ENCODE measurements at places on chromosomes 2 and 18.
A peak's percentile ranks its signal among the peaks of the same experiment; 100 is the strongest.

- no peak for DNase-seq
Observed at GRCh38 chr2:8662239-8662879, 19.5 kb upstream of the ID2 start.

- DNase-seq = peak; percentile 47
Observed at GRCh38 chr18:14978962-14979535, 231.1 kb downstream of the ANKRD30B start.

GRCh38 chr2:231412618-231412963 is 17.1 kb downstream of the B3GNT7 start:
- DNase-seq = no peak

DNA sequence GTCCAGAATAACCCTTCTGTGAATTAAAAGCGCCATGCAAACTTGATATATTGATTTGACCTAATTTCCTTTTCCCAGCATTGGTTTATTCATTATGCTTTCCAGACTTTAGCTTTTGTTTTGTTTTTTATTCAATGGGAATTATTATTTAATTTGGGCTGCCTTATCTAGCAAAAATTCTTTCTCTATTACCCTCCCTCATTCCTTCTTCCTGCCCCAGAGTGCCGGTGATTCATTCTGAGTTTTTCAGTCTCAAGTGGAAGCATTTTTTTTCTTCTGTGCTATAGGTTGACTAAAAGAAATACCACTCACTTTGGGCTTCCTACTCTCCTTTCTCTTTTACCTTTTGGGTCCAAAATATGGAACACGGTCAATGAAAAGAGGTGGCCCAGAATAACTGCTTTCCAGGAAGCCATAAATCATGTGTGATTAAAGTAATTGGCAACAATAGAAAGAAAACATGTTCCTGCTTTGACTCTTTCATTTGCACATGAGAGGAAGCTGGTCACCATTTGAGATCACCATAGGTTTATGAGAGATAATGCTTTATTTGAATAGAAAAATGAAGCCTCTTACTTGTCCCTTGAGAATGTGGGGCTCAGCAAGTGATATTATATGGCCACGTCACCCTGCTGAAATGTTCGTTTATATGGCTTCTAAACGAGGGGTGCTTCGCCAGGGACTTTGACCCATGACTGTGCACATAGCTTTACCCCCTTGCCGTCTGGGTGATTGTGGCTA is 422.8 kb upstream of the ZEB2 start:
- no peak for DNase-seq

- DNase-seq = peak; percentile 49
Observed at GRCh38 chr2:88590998-88591613, 36.2 kb downstream of the EIF2AK3 start.

- DNase-seq = no peak
Observed at GRCh38 chr2:199570934-199571333, 113.2 kb upstream of the SATB2 start.

DNA sequence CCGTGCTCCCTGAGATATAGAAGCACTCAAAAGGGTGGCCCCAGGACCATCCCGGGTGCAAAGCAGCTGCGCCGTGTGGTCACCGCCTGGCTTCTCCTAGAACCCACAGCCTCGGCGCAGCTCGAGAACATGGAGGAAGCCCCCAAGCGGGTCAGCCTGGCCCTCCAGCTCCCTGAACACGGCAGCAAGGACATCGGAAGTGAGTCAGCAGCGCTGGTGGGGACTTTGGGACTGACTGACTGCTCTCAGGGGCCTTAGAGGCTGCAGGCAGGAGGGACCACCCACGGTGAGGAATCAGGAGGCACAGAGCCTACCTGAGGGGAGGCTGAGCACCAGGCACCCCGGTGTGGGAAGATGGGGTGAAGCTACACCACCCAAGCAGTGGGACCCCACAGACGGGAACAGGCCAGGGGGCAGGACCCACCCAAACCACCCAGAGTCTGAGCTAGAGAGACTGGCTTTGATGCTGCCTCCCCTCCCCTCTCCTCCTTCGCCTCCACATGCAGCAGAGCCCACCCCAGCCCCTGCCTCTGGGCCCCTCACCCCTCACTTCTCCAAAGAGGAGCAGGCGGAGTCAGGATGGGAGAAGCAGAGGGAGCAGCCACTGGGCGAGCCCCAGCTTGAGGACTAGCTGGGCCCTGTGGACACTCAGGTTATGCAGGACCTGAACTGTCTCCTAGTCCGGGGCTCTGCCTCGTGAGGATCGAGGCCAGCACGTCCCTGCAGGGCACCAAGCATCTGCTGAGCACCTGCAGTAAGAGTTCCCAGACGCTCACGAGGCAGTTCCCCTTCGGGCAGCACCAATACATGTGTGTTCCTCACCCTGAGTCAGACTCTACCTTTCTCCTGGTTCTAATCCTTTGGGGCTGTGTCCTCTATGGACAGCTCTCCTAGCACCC is 28.7 kb downstream of the MTERF4 start:
- DNase-seq = no peak

DNA sequence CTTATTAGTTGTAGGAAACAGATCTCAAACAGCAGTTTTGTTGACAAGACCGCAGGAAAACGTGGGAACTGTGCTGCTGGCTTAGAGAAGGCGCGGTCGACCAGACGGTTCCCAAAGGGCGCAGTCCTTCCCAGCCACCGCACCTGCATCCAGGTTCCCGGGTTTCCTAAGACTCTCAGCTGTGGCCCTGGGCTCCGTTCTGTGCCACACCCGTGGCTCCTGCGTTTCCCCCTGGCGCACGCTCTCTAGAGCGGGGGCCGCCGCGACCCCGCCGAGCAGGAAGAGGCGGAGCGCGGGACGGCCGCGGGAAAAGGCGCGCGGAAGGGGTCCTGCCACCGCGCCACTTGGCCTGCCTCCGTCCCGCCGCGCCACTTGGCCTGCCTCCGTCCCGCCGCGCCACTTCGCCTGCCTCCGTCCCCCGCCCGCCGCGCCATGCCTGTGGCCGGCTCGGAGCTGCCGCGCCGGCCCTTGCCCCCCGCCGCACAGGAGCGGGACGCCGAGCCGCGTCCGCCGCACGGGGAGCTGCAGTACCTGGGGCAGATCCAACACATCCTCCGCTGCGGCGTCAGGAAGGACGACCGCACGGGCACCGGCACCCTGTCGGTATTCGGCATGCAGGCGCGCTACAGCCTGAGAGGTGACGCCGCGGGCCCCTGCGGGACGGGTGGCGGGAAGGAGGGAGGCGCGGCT is at the start of gene TYMS:
TYMS (plus strand) TSS at position 343 of the 690 bp plus-strand sequence; CDS start at position 433, 90 bp downstream.
- peak; percentile 84 for DNase-seq
